Tongue (tissue), 3 donors: ENCODE measurements at places on chromosomes 1 and 21. TPM values are rescaled to one million over a fixed set of nuclear protein-coding genes. Genes with fewer than 3 reads are reported as not detected.

The PLA2G2F gene
- total RNA-seq, result not detected

The E2F2 gene
- 6.2 TPM for total RNA-seq

The KLF17 gene
- 0.41 TPM for total RNA-seq

The HEYL gene
- total RNA-seq, result 12.4 TPM

The LIN28A gene
- not detected for total RNA-seq
